Activated T-helper 2 cell treated with anti-CD3 and anti-CD28 coated beads, Interferon-gamma antibody, Interleukin-2, Interleukin-4, amounts not matched to agents 10 μg/mL and 5 μg/mL and 100 μg/mL, durations not matched to agents 14 hours and 24 hours and 36 hours (primary cell): ENCODE measurements at places on chromosomes 7 and 10. TPM values are rescaled to one million over a fixed set of nuclear protein-coding genes. Genes with fewer than 3 reads are reported as not detected.
A peak's percentile ranks its signal among the peaks of the same experiment; 100 is the strongest.

TMUB1 gene
- 57.4 and 60.8 TPM in 2 replicates for total RNA-seq

CLRN3 gene
- not detected in 2 replicates for total RNA-seq

ARHGEF5 gene
- 10.8 TPM in 2 replicates for total RNA-seq

DNA sequence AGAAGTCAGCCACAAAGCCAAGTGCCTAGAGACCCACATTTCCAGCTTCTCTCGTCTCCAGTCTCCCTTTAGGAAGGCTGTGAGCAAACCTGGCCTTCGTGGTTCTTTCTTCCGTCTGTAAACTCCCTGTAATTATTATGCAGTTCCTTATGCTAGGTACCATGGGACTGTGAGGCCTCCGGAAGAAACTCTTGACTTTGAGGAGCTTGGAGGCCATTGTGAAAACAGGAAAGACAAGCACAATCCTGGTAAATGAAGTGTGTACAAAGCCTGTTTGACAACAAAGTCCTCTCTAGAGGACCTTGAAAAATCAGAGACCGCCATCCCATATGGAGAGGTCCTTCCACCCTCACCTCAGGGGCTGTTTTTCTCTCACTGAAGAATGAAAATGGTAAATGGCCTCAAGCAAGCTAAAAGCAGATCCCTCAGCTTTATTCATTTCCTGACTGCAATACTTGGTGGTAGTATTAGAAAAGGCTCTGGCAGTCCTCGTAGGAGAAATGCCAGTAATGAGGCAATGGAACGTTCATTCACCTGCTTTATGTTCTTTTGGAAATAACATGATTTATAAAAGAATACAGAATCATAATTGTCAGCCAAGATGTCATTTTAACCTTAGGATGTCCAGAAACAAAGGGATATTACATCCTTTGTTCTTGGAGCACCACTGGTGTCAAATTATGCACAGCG, 926.4 kb downstream of the LRMDA start:
- DNase-seq, result no peak

DNA sequence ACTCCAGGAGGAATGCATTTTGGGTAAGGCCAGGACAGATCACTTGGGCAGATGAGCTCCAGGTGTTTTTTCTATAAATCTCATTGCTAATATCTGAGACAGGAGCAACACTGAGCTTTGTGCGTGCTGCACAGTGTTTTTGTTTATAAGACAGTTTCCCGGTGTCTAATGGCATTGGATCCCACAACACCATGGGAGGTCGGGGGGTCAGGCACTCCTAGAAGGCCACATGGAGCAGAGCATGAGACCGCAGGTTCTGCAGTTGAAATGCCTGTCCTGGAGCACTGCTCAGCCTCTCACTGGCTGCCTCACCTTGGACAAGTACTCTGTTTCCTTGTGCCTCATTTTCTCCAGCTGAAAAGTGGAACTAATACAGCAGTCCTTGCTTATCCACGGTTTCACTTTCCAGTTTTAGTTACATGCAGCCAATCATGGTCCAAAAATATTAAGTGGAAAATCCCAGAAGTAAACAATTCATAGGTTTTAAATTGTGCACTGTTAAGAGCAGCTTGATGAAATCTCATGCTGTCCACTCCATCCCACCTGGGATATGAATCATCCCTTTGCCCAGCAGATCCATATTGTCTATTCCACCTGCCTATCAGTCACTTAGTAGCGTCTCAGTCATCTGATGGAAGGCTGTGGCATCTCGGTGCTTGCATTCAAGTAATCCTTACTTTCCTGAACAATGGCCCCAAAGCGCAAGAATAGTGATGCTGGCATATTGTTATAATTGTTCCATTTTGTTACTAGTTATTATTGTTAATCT, 35.2 kb downstream of the ATXN7L1 start:
- no peak for DNase-seq

PEX1 gene
- 15.1 TPM in 2 replicates for total RNA-seq

DNA sequence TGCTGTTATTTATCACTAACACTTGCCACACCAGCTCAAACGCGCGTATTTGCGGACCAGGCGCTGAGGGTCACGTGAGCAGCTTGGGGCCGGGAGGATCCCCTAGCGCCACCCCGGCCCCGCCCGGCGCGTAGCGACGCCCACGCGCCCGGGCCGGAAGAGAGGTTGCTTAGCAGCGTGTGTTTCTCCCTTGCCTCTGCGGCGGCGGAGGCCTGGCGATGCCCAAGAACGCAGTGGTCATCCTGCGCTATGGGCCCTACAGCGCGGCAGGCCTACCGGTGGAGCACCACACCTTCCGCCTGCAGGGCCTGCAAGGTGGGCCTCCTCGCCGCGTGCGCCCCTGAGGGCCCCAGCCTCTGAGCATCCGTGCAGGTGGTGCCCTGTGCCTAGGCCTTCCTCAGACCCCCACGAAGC, at the start of gene C10orf53:
TSS of gene C10orf53 (plus strand) at position 172 of the 414 bp plus-strand sequence. CDS start at position 219, 47 bp downstream.
- peak; percentile 40 for DNase-seq

GRCh38 chr7:17212188-17212587, 86.3 kb upstream of the AHR start:
- DNase-seq, result no peak

- DNase-seq, result no peak
Observed at GRCh38 chr7:7519528-7519927, 16.1 kb downstream of the COL28A1 start.

DNA sequence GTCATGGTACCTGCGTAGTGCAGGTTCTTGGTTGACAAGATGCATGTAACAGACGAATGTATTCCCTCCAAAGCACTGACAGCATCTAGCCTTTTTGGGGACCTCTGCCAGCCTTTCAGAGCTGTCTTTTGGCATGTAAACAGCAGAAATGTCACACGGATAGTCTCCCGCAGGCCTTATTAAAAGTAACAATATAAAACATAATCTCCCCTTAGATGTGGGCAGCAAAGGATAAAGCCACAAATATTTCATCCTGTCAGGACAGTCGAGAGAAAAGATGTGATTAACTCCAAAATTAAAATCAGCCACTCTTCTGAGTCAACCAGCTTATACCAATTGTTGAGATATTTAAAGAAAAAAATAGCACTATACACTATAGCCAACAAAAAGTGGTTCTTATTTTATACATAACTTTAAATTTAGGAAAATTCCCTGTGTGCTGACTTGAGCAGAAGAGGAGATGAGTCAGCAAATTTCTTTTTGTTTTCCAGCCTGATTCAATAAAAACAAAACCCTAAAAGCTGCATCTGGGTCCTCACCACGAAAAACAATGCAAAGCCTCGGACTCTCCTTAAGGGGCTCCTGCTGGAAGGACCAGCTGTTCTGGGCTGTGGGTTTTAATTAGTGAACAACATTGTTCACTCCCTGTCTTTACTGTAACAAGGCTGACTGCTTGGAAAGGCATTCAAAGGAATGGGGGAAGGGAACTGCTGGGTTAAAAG, 240.2 kb downstream of the ADAM12 start:
- no peak for DNase-seq

DNA sequence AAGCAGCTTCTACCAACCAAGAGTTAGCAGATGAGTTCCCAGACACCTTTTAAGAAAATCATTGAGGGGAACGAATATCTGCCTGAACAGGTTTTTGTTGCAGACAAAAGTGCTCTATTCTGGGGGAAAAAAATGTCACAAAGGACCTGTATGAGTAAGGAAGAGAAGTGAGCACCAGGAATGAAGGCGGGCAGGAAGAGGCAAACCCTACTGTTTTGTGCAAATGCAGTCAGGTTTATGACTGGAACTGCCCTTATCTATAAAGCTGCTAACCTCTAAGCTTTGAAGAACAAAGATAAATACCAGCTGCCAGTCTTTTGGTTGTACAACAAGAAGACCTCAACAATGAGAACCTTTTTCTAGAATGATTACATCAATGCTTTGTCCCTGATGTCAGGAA, 292.4 kb upstream of the SP4 start:
- no peak for DNase-seq

DNA sequence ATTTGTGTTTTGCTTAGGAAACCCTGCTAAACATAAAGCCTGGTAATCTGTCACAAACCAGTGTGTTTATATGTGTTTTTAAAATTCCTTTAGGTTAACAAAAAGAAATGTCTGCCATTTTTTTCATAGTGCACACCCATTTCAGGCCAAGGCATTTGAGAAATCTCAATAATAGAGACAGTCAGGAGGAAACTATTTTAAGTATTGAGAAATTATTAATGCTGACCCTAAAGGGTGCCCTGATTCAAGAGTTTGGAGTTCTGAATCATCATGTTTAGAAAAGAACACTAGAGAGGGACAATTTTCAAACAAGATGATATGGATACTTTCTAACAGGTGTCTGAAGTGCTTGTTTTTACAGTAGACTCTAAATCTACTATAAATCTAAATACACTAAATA, 28.7 kb downstream of the MALRD1 start:
- no peak for DNase-seq

FAM3C gene
- 57.6 and 59.5 TPM in 2 replicates for total RNA-seq

CFAP43 gene
- 0.07 TPM in 1 of 2 replicates, not detected in the other for total RNA-seq

TMED4 gene
- 70.3 and 75.1 TPM in 2 replicates for total RNA-seq

DNA sequence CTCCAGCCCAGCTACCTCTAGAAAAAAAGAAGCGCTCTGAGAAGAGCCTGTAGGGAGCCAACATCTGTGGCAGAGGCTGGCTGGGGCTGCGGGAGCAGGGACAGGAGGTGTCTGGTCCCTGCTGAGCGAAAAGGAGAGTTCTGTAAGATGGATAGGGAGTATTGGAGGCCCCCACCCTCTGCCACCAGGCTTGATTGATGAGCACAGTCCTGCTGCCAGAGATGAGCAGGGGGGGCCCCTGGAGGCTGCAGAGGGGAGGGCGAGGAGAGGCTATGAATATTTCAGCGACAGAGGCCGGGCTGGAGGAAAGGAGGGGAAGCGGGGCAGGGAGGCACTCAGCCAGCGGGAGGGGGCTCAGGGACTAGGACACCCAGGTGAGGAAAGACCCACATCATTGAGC, 44.5 kb upstream of the HSPB1 start:
- no peak for DNase-seq

RAB19 gene
- 12.5 and 14.5 TPM in 2 replicates for total RNA-seq

DNA sequence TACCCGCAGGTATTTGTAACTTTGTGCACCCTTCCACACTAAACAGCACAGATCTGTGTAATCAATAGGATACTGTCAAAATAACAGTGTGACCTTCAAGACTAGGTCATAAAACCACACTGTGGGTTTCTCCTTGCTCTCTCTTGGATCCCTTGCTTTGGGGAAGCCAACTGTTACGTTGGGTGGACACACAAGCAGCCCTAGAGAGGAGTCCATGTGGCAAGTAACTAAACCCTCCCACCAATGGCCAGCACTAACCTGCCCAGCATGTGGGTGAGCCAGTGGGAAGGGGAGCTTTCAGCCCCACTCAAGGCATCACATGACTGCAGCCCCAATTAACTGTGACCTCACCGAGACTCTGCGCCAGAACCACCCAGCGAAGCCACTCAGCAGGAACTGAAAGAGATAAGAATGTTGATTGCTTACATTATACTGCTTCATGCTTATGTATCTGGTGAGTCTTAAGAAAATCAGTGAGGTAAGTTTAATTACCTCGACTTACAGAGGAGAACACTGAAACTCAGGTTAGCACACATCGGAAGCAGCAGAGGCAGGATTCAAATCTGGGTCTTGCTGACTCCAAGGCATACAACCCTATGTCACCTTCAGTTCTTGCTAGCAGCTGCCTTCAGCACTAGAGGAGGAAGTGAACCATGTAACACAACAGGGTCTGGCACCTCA, 9.4 kb upstream of the ZC3HAV1 start:
- peak; percentile 60 for DNase-seq

ABCB8 gene
- 59.5 and 59.6 TPM in 2 replicates for total RNA-seq

HTRA1 gene
- total RNA-seq, result not detected in 2 replicates

SVOPL gene
- not detected in 2 replicates for total RNA-seq

DNA sequence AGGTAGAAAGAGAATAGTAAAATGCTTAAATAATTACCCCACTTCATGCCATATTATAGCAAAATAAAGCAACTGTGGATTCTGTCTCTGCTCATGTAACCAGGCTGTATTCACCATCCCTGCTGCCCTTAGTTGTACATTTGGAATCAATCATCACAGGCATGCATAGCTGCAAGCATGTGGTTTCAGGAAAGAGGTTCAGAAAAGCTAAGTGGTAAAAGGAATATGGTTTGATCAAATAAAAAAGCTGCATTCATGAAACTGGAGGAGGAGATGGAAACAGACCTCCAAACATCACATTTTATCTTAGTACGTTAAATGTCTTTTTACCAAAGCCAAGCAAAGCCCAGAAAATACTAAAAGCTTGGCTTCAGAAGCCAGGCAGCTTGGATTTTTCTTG, 81.3 kb downstream of the ADAM22 start:
- no peak for DNase-seq

EIF3B gene
- total RNA-seq, result 242 and 245 TPM in 2 replicates

SP8 gene
- total RNA-seq, result not detected in 2 replicates

- no peak for DNase-seq
Observed at GRCh38 chr7:16428672-16429071, 7.3 kb upstream of the CRPPA start.

FFAR4 gene
- not detected in 2 replicates for total RNA-seq

DNA sequence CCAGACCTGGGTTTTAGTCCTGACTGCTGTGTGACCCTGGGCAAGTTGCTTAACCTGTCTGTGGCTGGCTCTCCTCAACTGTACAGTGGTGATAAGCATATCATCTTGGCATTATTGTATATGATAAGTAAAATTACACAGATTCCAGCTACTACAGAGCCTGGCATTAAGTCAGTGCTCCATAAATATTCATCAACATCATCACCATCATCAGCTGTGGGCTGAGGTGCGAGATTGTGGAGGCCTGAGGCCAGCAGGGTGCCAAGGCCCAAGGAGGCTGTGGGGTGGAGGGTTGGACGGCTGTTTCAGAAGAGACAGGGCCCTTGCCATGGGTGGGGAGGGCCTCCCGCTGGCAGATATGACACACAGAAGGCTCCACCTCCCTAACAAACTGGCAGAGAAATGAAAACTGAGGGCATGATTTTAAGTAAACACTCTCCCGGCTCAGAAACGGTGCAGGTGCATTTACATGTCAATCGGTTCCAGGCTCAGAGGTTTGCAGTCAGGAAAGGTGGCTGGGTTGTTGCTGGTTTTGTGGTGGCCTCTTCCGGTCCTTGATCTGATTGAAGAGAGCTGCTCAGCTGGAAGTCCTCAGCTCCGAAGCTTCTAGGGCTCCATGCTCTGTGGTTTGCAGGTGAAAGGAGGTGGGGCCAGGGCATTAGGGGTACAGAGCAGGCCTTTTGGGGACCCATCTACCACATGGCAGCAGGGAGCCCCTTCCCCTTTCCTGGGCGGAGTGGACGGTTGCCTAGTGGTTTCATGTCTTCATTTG, 10.2 kb downstream of the CRYGN start:
- peak; percentile 59 for DNase-seq

DNA sequence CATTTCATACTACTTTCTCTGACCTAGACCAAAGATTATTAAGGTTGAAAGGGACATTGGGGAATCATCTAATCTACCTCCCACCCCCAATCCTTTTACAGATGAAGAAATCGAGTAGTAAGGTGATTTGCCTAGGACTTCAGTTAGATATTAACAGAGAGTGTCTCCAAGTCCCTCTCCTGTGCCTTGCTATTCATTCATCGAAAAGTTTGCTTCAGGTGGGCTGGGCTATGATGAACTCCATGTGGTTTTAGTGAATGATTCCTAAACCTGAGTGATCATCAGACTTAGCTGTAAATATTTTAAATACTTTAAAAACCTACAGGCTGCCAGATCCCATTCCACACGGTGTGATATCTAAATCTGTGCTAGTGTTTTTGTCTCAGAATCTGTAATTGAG, 259.4 kb upstream of the SORCS1 start:
- no peak for DNase-seq
